ENCODE measurements at places on chromosomes 16 and 17.

- no peak overlapping the region for H3K27ac ChIP-seq
- peak overlapping the region; percentile 39 for H3K4me3 ChIP-seq
- H3K36me3 ChIP-seq: peaks cover 42% of the 10 kb centered on the region
- DNase-seq: no peak
- no peaks in the 10 kb centered on the region for H3K4me1 ChIP-seq
These were observed 68.6 kb downstream of the ZZEF1 start for GRCh38 chr17:4073983-4074830.

DNA sequence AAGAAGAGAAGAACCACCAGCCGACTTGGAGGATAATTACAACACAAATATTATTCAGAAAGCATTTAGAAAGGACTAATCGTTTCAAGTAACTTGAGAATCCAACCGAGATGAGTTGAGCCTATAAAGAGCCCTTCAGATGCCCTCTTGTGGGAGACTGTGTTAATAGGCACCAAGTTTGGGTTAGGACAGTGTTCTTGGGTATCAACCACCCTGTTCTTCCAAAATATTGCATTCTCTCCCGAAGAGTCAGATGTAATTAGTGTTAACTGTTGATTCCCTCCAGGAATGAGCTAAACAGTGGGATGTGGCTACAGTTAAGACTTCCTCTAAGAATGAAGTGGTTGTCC is 87.8 kb upstream of the NOL11 start:
- no peaks in the 10 kb centered on the region for H3K4me1 ChIP-seq
- DNase-seq: no peak
- no peak overlapping the region for H3K4me3 ChIP-seq
- H3K27ac ChIP-seq: no peak overlapping the region

DNA sequence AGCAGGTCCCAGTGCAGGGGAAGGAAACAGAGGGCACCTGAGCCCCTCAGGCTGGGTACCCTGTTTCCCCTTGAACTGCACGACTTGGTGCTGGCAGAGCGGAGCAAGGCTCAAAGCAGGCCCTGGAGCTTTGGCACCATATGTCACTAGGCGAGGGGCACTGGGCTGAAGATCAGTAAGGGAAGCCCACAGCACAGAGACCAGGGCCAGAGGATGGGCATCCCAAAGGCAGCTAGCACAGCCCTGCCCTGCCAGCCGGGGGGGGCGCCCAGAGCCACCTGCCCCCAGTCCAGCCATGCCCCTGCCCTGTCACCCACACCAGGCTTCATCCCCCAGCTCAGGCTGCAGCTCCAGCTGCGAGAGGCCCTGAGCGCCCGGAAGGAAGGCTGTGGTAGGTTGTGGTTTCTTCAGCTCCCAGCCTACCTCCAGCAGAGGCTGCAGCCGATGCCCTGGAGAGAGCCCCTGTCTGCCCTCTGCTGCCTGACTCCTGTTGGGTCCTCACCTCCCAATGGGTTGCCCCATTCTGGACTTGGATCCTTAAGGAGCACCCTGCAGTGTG is 10.9 kb downstream of the NHERF1 start:
- H3K36me3 ChIP-seq: no peaks in the 10 kb centered on the region
- H3K4me3 ChIP-seq: no peak overlapping the region
- no peak overlapping the region for H3K27ac ChIP-seq
- peaks cover 9% of the 10 kb centered on the region for H3K4me1 ChIP-seq
- DNase-seq: no peak

GRCh38 chr17:5846001-5846400 is 224.2 kb upstream of the WSCD1 start:
- H3K36me3 ChIP-seq: no peaks in the 10 kb centered on the region
- no peak overlapping the region for H3K4me3 ChIP-seq
- no peak overlapping the region for H3K27ac ChIP-seq
- H3K27me3 ChIP-seq: no peaks in the 10 kb centered on the region

GRCh38 chr16:81335669-81336068 is 20.9 kb downstream of the GAN start:
- peaks cover 10% of the 10 kb centered on the region for H3K27me3 ChIP-seq
- no peak overlapping the region for H3K27ac ChIP-seq
- H3K36me3 ChIP-seq: peaks cover 4% of the 10 kb centered on the region
- H3K4me3 ChIP-seq: no peak overlapping the region
- no peak for DNase-seq

GRCh38 chr17:74009056-74009625 is 194.3 kb upstream of the RPL38 start:
- peaks cover 3% of the 10 kb centered on the region for H3K27me3 ChIP-seq
- H3K4me1 ChIP-seq: peaks cover 13% of the 10 kb centered on the region
- no peaks in the 10 kb centered on the region for H3K36me3 ChIP-seq
- no peak overlapping the region for H3K4me3 ChIP-seq
- H3K27ac ChIP-seq: no peak overlapping the region

GRCh38 chr16:72024862-72025382 is 16.4 kb downstream of the DHODH start:
- H3K4me3 ChIP-seq: no peak overlapping the region
- peaks cover 14% of the 10 kb centered on the region for H3K36me3 ChIP-seq
- H3K4me1 ChIP-seq: no peaks in the 10 kb centered on the region
- H3K27ac ChIP-seq: no peak overlapping the region

DNA sequence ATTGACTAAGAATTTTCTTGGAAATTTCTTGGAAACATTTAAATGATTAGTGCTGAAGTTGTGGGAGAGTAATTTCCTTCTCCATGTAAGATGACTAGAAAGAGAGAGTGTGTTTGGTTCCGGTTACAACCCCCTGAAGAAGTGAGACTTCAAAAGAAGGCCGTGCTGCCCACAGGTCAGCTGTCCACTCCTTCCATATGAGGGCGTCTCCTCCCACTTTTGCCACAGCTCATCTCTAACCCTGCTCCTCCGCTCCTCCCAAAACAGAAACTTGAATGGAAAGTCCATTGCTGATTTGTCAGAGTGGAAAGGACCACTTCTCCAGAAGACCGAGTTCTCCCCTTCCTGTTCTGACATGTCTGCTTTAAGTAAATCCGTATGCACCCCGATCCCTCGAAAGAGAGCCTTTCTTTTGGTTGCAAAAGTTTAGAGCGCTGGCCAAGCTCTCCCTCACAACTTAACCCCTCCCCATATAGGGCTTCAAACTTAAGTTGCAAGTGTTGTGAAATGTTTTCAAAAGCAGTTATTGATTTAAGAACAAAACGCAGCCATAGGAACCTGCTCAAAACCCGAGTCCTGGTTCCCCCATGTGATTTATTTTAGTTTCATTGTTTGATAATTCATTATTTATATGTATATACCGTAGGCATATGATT is 129.5 kb downstream of the SOCS1 start:
- H3K27me3 ChIP-seq: no peaks in the 10 kb centered on the region
- no peak overlapping the region for H3K4me3 ChIP-seq
- H3K4me1 ChIP-seq: peaks cover 27% of the 10 kb centered on the region
- H3K27ac ChIP-seq: no peak overlapping the region
- peaks cover 33% of the 10 kb centered on the region for H3K36me3 ChIP-seq
- DNase-seq: no peak

DNA sequence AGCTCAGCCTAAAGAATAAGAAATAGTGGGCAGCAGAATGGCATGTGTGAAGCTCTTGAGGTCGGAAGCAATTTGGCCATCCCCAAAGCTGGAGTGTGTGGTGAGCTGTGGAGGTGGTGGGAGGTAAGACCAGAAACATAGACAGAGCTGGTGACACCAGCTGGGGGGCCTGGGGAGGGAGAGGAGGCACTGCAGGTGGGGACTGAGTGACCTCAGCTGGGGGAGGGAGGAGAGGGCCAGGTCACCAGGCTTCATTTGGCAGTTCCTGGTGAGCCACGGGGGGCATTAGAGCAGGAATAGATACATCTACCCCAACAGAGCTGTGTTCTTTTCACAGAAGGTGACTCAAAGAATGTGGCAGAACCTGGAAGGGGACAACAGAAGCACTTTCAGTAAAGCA is 31.9 kb downstream of the WFDC1 start:
- DNase-seq: no peak
- H3K27me3 ChIP-seq: peaks cover 3% of the 10 kb centered on the region
- H3K27ac ChIP-seq: no peak overlapping the region

DNA sequence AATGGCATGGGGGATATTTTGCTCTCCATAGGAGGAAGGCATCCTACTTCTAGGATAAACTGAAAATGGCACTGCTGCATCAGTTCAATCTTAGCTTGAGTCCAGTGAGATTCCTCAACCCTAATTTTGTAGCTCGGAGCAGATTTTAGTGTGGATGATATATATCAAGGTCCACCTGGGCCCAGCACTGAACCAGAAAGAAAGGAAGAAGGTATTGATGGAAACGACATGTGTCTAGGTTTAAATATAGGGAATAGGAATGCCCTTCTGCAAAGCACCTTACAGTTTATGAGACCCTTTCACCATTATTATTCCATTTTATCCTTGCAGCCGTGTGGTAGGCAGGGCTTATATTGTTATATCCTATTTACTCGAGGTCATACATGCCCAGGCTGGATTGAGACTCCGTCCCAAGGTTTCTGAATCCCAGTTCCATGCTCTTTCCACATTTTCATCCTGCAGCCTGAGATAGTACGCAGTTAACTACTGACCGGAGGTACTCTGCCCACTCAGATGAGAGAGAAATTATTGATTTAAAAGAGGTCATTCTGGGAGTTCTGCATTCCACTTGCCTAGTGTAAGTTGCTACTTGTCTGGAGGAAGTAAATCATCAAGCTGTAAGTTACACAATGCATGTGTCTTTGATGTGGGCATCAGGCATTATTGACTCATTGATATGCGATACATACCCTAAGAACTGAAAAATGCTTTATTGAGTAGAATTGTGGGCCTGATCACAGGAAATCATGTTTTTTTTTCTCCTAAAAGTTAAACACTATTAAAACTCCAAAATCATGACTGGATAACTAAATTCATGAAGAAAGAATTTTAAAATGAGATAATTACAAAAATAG is 10.1 kb downstream of the KRT39 start:
- no peaks in the 10 kb centered on the region for H3K4me1 ChIP-seq
- H3K4me3 ChIP-seq: no peak overlapping the region
- DNase-seq: no peak

DNA sequence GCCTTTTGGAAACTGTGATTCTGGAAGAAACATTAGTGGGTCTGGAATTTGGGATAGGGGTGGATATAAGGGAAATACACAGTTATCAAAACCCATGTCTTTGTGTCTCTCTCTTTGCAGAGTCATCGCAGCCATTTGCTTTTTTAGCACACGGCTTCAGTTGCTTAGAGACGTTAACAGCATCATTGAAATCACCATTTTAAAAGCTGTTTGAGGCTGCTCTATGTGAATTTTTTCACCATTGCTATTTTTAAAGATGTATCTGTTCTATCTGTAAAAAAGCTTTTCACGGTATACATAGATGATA is 47.3 kb downstream of the OMG start:
- H3K36me3 ChIP-seq: peaks cover 10% of the 10 kb centered on the region
- H3K4me1 ChIP-seq: no peaks in the 10 kb centered on the region
- no peak for DNase-seq
- no peak overlapping the region for H3K4me3 ChIP-seq

DNA sequence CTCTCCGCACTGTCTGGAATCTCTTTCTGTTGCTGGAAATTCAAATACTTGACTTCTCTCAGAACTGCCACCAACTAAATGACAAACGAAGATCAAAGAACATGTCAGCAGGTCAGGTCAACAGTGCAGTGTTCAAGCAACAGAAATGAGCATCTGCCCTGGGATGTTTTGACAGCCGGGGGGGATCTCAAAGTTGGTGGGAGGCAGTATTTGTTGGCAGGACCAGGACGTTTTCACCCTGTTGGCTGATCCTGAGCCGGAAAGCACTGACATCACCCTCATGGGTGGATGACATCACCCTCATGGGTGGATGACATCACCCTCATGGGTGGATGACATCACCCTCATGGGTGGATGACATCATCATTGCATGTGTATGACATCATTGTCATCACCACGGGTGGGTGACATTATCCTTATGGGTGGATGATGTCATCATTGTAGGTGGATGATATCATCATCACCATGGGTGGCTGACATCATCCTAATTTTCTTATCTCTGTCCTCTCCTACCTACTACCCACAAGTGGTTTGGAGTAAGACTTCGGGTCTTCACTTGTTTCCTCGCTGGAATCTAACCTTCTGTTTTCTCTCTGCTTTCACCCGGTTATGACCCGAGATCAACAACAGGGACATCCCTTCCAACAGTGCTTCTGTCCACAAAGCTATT is 18.9 kb downstream of the DNAH17 start:
- H3K27ac ChIP-seq: no peak overlapping the region
- peak; percentile 13 for DNase-seq
- H3K4me1 ChIP-seq: no peaks in the 10 kb centered on the region
- H3K4me3 ChIP-seq: no peak overlapping the region
- H3K27me3 ChIP-seq: no peaks in the 10 kb centered on the region

DNA sequence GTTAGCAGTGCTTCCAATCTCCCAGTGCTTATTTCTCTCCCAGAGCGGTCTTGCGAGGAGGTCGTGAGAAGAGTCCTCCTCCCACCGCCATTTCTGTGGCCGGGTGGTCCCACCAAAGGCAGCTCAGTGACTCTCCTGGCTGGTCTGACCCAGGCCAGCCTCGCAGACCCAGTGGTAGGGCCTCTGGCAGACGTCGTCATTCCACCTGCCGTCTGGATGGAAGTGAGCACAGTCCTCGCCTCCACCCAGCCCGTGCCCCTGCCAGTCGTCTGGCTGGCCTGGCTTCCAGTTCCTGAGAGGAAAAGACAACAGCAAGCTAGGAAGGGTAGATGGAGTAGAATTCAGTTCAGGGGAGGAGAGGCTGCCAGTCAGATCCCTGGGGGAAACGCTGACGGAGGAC is 5.1 kb downstream of the CLEC10A start:
- H3K27me3 ChIP-seq: peaks cover 1% of the 10 kb centered on the region
- peak overlapping the region; percentile 56 for H3K4me3 ChIP-seq
- peaks cover 42% of the 10 kb centered on the region for H3K36me3 ChIP-seq
- H3K27ac ChIP-seq: no peak overlapping the region
- H3K4me1 ChIP-seq: peaks cover 22% of the 10 kb centered on the region
- DNase-seq: no peak

GRCh38 chr16:10383626-10384025 is 2.2 kb upstream of the ATF7IP2 start:
- peaks cover 4% of the 10 kb centered on the region for H3K27me3 ChIP-seq
- no peak for DNase-seq
- H3K4me3 ChIP-seq: no peak overlapping the region
- peaks cover 8% of the 10 kb centered on the region for H3K4me1 ChIP-seq
- no peak overlapping the region for H3K27ac ChIP-seq
- H3K36me3 ChIP-seq: peaks cover 7% of the 10 kb centered on the region

DNA sequence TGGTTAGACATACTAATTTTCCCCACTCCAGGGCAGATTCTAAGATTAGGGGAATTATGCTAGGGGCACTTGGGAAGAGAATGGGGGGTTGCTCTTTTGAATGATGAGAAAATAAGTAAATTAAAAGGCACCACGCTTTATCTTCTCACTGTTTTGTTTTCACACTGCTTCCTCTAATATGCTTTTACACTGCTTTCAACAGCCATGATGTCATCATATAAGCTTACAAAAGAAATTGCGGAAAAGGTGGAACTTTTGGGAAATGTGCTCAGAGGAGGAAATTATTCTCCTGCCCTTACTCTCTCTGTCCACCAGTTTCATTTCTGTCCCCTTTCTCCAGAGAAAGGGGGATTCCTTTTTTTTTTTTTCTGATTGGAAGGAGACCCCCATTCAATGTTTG is 308.2 kb downstream of the TOX3 start:
- H3K4me3 ChIP-seq: no peak overlapping the region
- no peaks in the 10 kb centered on the region for H3K4me1 ChIP-seq
- H3K27ac ChIP-seq: no peak overlapping the region
- H3K27me3 ChIP-seq: no peaks in the 10 kb centered on the region

Data from endothelial cell (in vitro differentiated cells).